ENCODE measurements at places on chromosomes 4 and X. TPM values are rescaled to one million over a fixed set of nuclear protein-coding genes. Genes with fewer than 3 reads are reported as not detected.

Gene AR
- total RNA-seq: 0.32 TPM

DNA sequence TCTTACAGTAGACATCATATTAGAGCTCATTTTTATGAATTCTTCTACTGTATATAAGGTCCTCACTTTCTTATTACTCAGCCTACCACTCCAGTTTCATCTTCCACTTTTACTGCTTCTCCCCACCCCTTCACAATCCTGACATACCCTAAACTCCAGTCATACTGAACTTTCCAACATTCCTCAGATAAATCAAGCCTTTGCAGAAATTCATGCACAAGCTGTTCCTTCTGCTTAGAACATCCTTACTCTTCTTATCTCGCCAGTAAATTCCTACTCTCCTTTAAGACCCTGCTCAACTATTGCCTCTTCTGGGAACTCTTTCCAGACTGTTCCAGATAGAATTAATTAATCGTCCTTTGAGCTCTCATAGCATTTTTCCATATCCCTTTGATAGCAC is 24.8 kb downstream of the RTL9 start:
- H3K4me1 ChIP-seq: no peaks in the 10 kb centered on the region
- no peak overlapping the region for H3K27ac ChIP-seq
- H3K4me3 ChIP-seq: no peak overlapping the region

- no peaks in the 10 kb centered on the region for H3K27me3 ChIP-seq
- H3K36me3 ChIP-seq: no peaks in the 10 kb centered on the region
- H3K4me1 ChIP-seq: no peaks in the 10 kb centered on the region
- no peak overlapping the region for H3K27ac ChIP-seq
- no peak for DNase-seq
Observed at GRCh38 chrX:107758231-107758766, 17.3 kb downstream of the TSC22D3 start.

- no peak overlapping the region for H3K27ac ChIP-seq
- no peak for DNase-seq
- H3K4me3 ChIP-seq: no peak overlapping the region
- H3K27me3 ChIP-seq: no peaks in the 10 kb centered on the region
Observed at GRCh38 chr4:107255114-107255513, 219.0 kb upstream of the DKK2 start.

Gene CNGA1
- total RNA-seq: not detected
